ENCODE measurements at places on chromosomes 6 and 20. TPM values are rescaled to one million over a fixed set of nuclear protein-coding genes. Genes with fewer than 3 reads are reported as not detected.

GRCh38 chr20:45701104-45701503 lies 734 bp upstream of the WFDC13 start:
- H3K4me3 ChIP-seq = no peak overlapping the region
- H3K27me3 ChIP-seq = no peaks in the 10 kb centered on the region

DNA sequence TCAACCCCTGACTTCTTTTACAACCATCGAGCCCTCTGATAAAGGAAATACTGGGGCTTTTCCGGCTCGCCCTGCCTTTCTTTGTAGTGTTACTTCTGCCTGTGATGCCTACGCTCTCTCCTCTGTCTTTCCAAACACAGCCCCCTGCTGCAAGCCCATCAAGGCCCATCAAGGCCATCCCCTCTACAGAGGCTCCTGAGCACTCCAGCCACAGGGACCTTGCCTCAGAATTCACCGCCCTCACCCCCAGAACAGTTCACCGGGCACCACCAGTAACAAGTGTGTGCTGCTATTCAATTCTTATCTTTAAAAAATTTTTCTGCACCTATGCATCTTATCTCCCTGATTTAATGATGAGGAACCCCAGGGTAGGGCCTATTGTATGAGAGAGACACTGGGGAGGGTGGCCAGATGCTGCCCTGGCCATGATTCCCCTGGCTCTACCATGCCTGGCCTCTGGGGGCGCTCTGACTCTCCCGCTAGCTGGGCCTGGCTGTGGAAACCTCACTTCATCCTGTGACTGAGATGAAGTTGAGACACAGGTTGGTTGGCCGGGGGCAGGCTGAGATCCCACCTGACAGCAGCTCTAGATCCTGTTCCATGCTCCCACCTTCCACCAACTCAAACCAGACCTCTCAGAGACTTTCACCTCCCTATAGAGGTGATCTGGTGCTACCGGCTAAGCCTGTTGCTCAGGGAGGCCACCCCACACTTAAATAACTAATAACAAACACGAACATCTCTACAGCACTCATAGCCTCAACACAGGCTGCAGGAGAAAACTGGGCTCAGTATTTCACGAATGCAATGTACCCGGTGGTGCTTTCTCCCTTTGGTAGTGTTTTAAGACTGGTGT lies 19.2 kb upstream of the GLP1R start:
- DNase-seq = peak; percentile 16
- H3K4me1 ChIP-seq = no peaks in the 10 kb centered on the region
- no peaks in the 10 kb centered on the region for H3K36me3 ChIP-seq
- H3K4me3 ChIP-seq = no peak overlapping the region

DNA sequence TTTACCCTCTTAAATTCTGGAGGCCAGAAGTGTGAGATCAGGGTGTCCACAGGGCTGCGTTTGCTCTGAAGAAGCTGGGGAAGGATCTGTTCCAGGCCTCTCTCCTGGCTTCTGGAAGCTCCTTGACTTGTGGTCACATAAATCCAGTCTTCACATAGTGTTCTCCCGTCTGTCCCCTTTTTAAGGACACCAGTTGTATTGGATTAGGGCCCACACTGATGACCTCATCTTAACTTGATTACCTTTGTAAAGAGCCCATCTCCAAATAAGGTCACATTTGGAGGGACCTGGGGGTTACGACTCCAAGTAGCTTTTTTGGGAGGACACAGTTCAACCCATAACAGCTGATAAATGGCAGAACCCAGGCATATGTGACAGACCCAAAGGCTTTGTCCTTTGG lies 20.0 kb upstream of the WFDC2 start:
- H3K4me3 ChIP-seq = no peak overlapping the region
- H3K36me3 ChIP-seq = no peaks in the 10 kb centered on the region
- peaks cover 10% of the 10 kb centered on the region for H3K27me3 ChIP-seq
- no peak for DNase-seq
- no peaks in the 10 kb centered on the region for H3K4me1 ChIP-seq

- H3K27me3 ChIP-seq = no peaks in the 10 kb centered on the region
- no peak for DNase-seq
- H3K4me1 ChIP-seq = peaks cover 6% of the 10 kb centered on the region
These were observed 46.3 kb downstream of the GABRR2 start for GRCh38 chr6:89268776-89269175.

DNA sequence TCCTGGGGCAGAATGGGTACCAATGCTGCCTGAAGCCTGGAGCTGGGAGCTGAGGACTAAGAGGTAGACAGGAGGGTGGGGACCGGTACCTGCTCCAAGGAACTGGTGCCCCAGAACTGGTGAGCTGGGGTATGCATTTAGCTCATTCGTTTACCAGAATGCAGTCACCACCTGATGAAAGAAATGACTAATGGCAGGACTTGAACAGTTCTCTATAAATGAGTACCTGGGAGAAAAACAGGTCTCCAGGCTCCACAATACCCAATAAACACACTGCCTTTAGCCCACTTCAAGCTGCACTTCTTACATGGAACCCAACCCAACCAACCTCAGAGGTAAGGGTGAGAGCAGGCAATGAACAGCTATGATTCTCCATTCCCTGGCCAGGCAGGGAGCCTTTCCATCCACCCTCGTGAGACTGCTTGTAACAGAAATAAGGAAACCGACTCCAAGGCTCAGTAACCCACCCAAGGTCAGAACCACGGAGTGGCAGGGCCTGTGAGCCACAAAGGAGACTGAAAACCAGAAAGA lies 15.4 kb downstream of the FKBP1A start:
- no peaks in the 10 kb centered on the region for H3K36me3 ChIP-seq
- DNase-seq = no peak
- no peak overlapping the region for H3K4me3 ChIP-seq
- H3K27me3 ChIP-seq = no peaks in the 10 kb centered on the region

GRCh38 chr6:120994573-120994967 lies 339.7 kb downstream of the TBC1D32 start:
- H3K27ac ChIP-seq = no peak overlapping the region
- H3K4me3 ChIP-seq = no peak overlapping the region
- H3K4me1 ChIP-seq = no peaks in the 10 kb centered on the region
- no peaks in the 10 kb centered on the region for H3K27me3 ChIP-seq
- H3K36me3 ChIP-seq = no peaks in the 10 kb centered on the region
- DNase-seq = no peak

GRCh38 chr20:23410916-23411695 lies 10.2 kb downstream of the NAPB start:
- H3K27me3 ChIP-seq = no peaks in the 10 kb centered on the region
- H3K4me3 ChIP-seq = no peak overlapping the region
- no peak overlapping the region for H3K27ac ChIP-seq
- no peak for DNase-seq
- H3K36me3 ChIP-seq = no peaks in the 10 kb centered on the region

DNA sequence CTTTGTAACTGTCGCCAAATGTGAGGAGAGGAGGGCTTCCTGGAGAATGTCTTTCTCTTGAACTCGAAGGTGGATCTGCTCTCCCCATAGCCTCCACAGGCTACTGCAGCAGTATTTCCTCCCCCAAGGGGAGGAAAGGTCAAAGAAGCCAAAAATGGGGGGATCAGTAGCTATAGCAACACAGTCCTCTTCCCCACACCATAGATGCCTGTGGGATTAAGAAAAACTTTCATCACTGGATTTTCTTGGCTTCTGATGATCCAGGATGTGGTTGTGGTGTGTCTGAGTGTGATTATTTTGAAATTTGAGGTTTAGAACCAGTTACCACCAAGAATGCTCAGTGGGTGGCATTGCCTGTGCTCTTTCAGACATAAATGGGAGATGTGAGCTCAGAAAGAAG lies 140.1 kb upstream of the SPACA1 start:
- no peak overlapping the region for H3K4me3 ChIP-seq
- H3K4me1 ChIP-seq = no peaks in the 10 kb centered on the region
- H3K27me3 ChIP-seq = peaks cover 21% of the 10 kb centered on the region
- H3K36me3 ChIP-seq = no peaks in the 10 kb centered on the region
- H3K27ac ChIP-seq = no peak overlapping the region

DNA sequence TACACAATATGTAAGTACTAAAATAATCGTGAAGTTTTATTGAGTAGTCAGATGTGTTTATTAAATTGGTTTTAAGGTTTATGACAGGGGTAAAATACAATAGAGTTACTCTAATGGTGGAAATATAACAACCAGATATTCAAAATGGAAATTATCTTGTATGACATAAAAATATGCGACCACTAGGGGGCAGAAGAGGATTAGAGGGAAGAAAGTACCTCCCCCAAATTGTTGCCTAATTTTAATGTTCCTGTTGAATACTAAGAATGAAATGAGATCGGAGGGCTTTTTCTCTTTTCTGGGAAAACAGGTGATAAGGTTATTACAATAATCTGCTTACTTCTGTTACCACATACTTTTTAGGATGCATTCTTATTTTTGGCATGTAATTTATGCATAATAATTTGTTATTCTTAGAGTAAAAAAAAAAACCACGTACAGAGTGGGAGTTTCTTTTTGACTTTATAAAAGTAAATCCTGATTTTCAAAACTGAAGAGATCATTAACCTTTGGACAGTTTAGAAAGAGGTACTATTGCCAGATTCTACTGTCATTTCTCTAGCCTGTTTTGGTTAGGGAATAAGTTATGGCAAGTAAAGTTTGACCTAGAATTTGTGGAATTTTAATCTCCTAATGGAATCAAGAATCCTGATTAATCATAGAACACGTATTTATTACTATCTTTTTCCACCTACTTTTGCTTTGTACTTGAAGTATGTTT lies 159.2 kb downstream of the CD109 start:
- peak overlapping the region; percentile 15 for H3K27ac ChIP-seq
- no peak overlapping the region for H3K4me3 ChIP-seq
- H3K27me3 ChIP-seq = no peaks in the 10 kb centered on the region
- no peak for DNase-seq
- no peaks in the 10 kb centered on the region for H3K36me3 ChIP-seq

DNA sequence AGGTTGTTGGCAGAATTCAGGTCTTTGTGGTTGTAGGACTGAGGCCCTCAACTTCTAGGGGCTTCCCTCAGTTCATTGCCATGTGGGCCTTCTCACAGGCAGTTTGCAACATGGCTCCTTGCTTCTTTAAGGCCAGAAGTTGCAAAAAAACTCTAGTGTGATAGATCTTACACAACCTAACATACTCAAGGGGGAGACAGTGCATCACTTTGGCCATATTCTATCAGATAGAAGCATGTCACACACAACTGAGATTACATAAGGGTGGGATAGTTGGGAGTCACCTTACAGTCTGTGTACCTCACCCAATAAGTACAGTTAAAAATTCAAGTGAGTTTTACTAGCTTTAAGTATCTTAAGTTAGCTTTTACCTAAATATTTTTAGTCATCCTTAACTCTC lies 1.6 kb downstream of the SIRPD start:
- H3K27me3 ChIP-seq = peaks cover 3% of the 10 kb centered on the region
- H3K36me3 ChIP-seq = no peaks in the 10 kb centered on the region
- no peak for DNase-seq
- no peaks in the 10 kb centered on the region for H3K4me1 ChIP-seq
- H3K4me3 ChIP-seq = no peak overlapping the region

The CCN2 gene
- total RNA-seq = 27.9 TPM

The TGM3 gene
- not detected for total RNA-seq

The KCNK16 gene
- total RNA-seq = not detected

The CPNE5 gene
- 26.6 TPM for total RNA-seq
